ENCODE measurements at places on chromosomes 3 and 15. TPM values are rescaled to one million over a fixed set of nuclear protein-coding genes. Genes with fewer than 3 reads are reported as not detected.

The TMC3 gene
- total RNA-seq, result not detected

The CIDEC gene
- total RNA-seq, result not detected

The ECE2 gene
- not detected for total RNA-seq

The HYAL1 gene
- not detected for total RNA-seq

The CCR9 gene
- not detected for total RNA-seq

The CP gene
- total RNA-seq, result not detected

The SLC2A2 gene
- total RNA-seq, result not detected

The VGLL4 gene
- 24.9 TPM for total RNA-seq

The CHRNB4 gene
- not detected for total RNA-seq

The LIPC gene
- total RNA-seq, result 0.30 TPM

DNA sequence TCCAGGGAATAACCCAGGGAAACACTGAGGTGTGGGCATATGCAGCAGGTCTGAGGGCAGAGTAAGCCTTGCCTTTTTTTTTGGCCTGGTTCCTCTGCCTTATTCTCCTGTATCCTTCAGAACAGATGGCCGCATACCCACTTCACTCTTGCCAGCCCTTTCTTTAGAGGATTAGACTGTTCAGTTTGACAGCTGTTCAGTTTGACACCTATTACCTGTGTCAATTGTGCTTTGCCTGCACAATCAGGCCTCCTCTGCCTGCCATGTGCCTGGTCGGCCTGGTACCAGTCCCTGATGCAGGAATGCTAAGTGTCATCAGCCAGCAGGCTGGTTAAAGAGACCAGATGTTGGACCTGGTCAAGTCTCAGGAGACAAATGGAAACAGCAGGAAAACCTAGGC is 22.3 kb downstream of the TM6SF1 start:
- DNase-seq, result no peak

GRCh38 chr3:172332256-172333041 is 115.8 kb downstream of the GHSR start:
- peak; percentile 67 for DNase-seq

- no peak for DNase-seq
These were observed 18.0 kb downstream of the UBE2E2 start for GRCh38 chr3:23221136-23221535.

DNA sequence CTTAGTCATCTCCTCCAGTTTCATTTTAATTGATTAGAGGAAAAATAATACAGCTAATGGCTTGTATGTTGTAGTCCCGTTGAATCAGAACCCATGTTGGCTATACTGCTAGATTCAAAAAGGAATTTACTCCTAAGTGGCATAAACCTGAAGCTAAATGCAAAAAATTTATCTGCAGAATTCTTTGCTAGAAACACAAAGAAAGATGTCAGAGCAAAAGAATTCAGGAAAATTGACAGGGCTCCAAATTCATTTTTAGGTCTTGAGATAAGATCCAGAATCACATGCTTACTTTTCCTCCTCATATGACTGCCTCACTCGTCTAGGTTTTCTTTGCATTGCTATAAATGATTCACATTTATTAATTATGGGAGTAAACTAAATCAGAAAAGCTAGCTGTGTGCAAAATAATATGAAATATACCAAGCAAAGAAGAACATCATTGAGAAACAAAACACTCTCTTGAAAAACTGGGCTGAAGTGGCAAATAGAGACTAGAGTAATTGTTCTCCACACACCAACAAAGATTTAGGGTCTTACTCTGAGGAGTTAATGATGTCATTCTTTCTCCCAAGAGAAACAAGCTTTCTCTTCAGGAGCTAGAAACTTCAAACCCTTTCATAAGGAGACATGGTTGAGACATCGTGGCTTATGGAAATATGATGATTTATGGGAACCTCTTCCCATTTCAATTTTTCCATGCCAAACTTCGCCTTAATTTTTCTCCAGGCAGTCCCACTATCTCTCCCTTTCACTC is 94.8 kb upstream of the FEZF2 start:
- no peak for DNase-seq

- no peak for DNase-seq
These were observed 2.4 kb downstream of the SLC6A6 start for GRCh38 chr3:14404631-14405359.

DNA sequence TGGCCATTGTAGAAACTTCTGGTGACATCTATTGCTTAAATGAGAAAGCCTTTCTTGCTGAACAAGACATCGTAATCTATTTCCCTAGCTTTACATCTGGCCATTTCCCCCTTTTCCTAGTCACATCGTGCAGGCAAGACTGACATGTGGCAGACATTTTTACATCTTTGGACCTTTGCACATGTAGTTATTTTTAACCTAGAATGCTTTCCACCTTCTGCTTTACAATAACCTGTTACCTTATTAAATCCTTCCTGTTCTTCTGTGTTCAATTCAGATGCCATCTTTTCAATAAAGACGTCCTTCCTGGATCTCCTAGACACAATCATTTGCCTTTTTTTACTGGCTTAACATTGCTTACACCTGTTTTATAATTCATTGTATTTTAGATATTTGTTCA is 343.3 kb downstream of the DIPK2A start:
- DNase-seq, result no peak

GRCh38 chr3:55661141-55661540 is 174.0 kb upstream of the WNT5A start:
- no peak for DNase-seq

DNA sequence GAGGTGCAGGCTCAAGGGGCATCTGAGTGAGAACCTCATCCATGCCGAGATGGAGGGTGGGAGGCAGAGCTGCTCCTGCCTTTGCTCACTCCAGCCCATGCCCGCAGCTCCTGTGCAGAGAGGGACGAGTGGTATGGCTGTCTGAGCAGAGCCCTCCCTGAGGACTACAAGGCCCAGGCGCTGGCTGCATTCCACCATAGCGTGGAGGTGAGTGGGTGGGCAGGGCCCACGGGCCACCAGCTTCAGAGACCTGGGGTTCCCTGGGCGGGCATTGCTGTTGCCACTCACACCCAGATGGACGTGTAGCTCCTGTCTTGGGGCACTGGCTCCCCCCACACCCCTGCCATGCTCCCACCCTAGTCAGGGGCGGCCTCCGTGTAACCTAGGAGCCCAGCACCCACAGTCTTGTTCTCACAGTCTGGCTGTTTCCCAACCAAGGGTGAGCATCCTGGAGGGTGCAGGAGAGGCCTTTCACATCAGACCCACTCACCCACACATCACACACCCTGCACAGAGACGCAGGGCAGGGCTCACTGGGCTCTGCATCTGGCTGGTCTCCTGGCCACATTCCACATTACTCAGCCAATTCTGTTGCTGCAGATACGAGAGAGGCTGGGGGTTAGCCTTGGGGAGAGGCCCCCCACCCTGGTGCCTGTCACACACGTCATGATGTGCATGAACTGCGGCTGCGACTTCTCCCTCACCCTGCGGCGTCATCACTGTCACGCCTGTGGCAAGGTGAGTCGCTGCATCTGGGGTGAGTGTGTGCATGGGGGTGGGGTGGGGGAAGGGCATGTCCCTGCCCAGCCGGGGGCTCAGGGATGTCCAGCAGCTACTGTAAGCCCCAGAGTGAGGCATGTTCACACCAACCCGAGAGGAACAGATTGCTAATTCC is 25.3 kb upstream of the NR2C2 start:
- no peak for DNase-seq

DNA sequence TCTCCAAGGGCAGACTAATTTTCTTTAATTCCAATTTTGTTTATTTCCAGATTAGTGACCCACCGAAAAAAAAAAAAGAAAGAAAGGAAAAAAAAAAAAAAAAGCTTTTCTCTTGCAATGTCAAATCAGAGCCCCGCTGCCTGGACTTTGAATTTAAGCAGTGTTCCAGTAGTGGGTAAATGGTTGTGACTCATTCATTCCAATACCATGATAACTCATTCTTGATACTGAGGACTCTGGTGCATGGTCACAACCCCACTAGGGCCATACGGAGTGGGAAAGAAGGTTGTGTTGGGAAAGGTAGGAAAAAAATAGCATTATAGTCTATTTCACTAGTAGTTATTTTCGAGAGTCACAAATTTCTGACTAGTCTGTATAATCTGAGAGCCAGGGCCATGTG is 59.1 kb upstream of the COL8A1 start:
- no peak for DNase-seq

DNA sequence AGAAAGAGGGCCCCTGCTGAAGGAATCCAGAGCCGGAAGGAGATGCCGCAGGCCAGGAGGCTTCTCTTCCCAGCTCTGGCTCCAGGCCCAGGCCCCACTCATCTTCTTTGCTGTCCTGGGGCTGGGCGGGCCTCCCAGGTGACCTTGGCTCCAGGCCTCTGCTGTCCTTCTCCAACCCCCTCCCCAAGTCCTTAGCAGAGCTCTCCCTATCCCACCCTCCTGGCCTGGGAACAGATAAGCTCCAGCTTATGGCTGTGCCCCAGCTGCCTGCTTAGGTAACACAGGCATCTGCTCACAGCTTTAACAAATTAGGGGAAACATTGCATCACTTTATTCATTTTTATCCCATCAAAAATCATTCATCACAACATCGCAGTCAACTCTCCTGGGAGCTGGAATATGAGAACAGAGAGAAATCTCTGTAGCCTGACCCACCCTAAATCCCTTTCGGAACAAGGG is 86.9 kb downstream of the SEMA5B start:
- no peak for DNase-seq

GRCh38 chr3:113186566-113186965 is 24.8 kb upstream of the BOC start:
- no peak for DNase-seq

DNA sequence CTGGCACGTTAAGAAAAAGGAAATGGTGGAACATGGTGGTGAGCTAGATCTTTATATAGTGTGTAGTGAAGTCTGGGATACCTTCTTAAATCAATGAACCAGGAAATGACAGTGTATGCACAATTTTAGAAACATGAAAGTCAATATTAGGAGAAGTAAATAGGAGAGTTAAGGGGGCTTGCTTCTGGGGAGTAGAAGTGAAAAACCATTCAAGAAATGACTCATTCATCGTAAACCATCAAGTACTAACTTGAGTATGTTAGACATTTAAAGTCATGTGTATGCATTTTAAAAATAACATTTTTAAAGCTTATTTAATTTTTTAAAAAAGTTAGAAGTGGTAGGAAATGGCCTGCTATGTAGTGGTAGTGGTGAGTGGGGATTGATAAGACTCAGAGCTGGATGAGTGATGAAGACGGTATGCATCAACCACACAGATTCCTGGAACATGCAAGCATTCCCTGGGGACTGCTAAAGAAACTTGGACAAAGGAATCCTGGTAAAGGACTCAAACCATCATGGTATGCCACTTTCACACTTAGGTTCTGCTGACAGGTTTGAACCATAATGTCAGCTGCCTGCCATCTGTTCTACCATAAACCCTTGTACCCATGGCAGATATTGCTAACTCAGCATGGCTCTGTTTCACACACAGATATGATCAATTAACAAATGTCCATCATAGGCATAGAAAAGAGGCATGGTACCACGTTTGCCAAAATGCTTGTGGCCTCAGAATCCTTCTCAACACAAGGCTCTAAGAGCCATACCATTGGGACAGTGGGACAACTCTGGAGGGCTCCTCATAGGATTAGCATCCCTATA is 28.9 kb upstream of the MITF start:
- DNase-seq, result no peak

DNA sequence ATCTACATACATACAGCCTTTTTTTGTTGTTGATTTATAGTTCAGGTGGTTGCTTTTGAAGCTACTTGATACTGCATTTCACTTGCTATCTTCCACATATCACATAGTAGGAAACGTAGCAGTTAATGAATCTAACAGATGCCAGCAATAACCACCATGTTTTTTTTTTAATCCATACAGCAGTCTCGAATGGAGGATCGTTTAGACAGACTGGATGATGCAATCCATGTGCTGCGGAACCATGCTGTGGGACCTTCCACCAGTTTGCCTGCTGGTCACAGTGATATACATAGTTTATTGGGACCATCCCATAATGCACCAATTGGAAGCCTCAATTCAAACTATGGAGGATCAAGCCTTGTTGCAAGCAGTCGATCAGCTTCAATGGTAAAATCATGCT is 123.2 kb upstream of the CGNL1 start:
- DNase-seq, result no peak

DNA sequence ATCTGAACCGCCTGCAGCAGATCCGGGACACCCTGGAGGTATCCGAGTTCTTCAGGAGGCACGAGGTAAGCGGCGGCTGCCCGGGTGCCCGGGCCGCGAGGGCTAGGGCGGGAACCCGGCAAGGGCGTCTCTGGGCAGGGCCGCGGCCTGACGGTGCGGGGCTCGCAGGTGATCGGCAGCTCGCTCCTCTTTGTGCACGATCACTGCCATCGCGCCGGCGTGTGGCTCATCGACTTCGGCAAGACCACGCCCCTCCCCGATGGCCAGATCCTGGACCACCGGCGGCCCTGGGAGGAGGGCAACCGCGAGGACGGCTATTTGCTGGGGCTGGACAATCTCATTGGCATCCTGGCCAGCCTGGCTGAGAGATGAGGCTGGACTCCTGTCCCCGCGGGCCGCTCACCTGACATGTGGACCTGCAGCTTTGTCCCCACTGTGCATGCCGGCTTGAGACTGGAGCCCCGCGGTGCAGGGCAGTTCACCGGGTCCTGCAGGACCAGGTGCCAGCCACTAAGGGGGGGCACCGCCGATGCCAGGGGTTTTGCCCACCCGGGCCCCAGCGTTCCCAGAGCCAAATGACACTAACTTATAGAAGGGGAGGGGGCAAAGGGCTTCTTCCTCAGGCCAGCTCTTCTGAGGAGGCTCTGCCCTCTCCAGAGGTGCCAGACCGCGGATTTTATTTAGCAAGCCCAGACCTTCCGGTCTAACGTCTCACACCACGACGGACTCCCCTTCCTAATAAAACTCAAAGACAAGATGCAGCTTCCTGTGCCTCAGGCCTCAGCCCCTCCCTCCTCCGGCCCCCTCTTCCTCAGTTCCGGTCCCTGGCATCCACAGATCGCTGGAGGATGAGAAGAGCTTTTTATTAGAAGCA is 9.4 kb downstream of the ITPKA start:
- peak; percentile 46 for DNase-seq

- DNase-seq, result no peak
These were observed 196.4 kb downstream of the CADPS start for GRCh38 chr3:62678841-62679240.

GRCh38 chr3:195752066-195752465 is 31.3 kb downstream of the MUC20 start:
- DNase-seq, result no peak

GRCh38 chr3:171984883-171985282 is 54.5 kb upstream of the FNDC3B start:
- no peak for DNase-seq

- no peak for DNase-seq
These were observed 292.4 kb downstream of the CNTN4 start for GRCh38 chr3:2390926-2391532.

GRCh38 chr3:31422237-31422636 is 110.5 kb upstream of the STT3B start:
- DNase-seq, result no peak

GRCh38 chr3:63705092-63705645 is 52.7 kb downstream of the SNTN start:
- DNase-seq, result no peak

- DNase-seq, result no peak
These were observed 68.4 kb downstream of the TLE3 start for GRCh38 chr15:70029297-70029701.
